ENCODE measurements at places on chromosomes 6 and 20.

GRCh38 chr6:139030228-139030963 lies 1.9 kb downstream of the ABRACL start:
- DNase-seq = no peak

- no peak for DNase-seq
Measured at GRCh38 chr6:87277123-87277522, 45.3 kb upstream of the SMIM8 start.

DNA sequence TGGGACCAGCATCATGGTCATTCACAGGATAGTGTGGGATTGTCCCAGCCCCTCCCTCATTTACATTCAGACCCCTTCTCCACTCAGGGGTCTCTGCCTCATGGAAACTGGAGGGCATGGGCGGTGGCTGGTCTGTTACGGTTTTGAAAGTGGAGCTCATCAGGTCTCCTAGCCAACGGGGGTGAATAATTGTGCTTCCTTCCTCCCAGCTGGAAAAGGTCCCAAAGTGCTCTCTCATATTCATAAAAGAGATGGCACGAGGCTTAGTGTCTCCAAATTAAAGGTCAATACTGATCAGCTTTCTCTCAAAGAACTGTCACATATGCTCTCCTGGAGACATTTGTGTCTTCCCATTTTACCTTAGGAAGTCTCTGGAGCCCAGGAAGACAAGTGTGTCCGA lies 19.9 kb downstream of the JARID2 start:
- DNase-seq = no peak

- no peak for DNase-seq
Measured at GRCh38 chr6:102298051-102298450, 904.5 kb downstream of the GRIK2 start.

DNA sequence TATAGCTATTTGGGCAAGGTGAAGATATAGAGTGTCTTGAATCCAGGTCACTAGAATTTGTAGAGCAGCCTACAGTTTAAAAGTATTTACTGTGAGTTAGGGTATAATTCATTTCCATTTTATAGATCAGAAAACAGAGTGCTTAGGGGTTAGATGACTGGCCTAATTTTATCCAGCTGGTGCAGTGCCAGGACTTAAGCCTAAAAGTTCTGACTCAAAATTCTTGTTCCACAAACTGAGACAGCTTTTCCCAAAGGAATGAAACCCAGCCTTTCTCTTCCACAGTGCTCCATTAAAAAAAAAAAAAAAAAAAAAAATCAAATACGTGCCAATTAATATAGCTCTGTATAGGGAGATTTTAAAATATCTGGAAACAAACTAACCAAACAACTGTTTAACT lies 441.0 kb upstream of the MARCKS start:
- DNase-seq = no peak

DNA sequence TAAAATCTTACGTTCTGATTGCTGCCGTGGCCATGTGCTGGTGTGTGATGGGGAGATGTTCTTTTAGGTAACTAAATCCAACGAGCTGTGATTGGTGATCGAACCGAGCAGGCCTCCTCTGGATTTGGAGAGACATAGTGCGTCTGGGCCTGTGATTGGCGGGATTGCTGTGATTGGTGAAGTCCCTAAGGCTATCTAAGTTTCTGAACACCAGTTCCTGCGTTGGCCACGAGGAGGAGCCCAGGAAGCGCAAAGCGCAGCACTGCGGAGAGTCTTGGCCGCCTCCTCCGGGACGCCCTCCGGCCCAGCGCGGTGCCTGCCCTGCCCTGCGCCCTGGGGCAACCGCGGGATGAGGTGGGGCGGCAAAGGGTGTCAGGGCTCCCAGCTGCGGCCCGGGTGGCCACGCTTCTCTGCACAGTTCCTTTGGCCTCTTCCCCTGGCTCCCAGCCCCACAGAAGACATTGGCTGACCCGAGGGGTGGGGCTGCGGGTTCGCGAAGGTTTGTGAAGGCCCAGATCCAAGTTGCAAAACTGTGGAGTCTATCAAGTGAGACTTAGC lies 33.0 kb downstream of the HNF4A start:
- DNase-seq = peak; percentile 44

- no peak for DNase-seq
Measured at GRCh38 chr6:169472786-169473416, 219.3 kb upstream of the THBS2 start.

GRCh38 chr6:121759370-121759769 lies 323.9 kb downstream of the GJA1 start:
- DNase-seq = no peak

DNA sequence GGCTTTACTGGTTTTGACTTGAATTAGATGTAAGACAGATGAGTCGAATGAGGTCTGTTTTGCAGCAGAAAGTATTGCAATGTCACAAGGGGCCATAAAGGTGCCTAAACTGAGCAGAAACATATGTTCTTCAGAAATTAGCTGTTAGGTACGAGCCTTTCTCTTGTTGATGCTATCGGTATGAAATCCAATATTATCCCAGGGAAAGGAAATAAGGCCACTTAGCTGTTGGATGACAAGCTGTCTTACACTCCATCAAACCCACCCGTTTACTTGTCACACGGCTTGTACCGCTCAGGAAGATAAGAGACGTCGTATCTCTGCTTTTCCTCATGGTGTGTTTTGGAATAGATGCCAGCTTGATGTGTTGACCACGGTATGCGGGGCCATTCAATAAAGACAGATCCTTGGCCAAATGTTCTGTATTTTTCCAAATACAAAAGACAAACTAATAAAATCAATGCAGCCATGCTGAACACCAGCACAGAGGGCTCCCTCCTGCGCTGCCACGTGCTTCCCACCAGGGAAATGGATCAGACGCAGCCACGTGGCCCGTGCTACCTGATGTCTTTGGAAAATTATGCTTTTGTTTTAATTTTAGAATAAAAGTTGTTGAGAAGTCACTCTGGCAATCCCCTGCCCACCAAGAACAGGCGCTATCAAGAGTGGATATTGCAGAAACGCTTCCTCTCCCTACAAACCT lies 255.9 kb upstream of the SULF2 start:
- no peak for DNase-seq

DNA sequence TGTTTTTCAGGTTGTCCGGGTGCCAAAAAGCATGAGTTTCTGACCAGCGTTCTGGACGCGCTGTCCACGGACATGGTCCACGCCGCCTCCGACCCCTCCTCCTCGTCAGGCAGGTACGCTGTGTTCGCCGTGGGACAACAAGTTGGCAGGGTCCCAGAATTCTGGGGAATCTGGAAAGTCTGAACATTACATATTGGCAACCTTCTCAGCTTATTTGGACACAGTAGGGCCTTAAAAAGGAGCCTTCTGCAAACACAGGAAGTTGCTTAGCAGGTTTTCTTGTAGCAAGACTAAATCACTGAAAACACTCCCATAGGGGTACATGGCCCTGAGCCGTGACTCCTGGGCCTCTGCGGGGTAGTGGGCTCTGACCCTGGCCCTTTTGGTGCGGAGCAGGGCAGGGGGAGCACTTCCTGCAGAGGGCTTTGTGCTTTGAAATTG lies 209.7 kb downstream of the SMOC2 start:
- DNase-seq = no peak

DNA sequence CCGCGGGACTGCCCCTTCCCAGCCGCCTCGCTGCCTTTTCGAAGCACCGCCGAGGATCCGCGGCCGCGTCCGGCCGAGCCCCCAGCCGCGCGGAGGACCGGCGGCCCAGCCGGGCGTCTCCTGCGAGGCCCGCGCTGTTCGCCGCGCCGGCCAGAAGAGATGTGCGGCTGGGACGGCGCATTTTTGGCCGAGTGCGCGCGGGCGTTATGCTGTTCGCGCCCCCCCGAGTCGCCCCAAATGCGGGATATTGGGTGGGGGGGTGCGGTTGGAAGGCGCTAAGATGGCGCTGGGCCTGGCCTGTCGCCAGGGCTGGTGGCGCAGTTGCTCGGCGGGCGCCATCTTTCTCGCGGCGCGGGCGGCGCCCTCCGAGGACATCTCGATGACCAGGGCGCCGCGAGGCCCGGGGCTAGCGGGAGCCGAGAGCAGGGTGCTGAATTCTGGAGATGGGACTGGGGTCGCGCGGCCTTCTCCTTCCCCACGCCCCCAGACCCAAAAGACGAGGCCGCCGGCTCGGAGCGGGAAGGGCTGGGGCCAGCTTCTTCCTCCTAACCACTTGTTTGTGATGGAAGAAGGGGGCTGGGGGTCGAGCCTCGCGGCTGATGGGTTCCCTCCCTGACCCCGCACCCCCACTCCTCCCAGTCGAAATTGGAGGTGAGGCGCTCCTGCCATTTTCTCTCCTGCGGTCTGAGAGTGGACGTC lies 1.5 kb downstream of the BICRAL start:
- DNase-seq = peak; percentile 71

DNA sequence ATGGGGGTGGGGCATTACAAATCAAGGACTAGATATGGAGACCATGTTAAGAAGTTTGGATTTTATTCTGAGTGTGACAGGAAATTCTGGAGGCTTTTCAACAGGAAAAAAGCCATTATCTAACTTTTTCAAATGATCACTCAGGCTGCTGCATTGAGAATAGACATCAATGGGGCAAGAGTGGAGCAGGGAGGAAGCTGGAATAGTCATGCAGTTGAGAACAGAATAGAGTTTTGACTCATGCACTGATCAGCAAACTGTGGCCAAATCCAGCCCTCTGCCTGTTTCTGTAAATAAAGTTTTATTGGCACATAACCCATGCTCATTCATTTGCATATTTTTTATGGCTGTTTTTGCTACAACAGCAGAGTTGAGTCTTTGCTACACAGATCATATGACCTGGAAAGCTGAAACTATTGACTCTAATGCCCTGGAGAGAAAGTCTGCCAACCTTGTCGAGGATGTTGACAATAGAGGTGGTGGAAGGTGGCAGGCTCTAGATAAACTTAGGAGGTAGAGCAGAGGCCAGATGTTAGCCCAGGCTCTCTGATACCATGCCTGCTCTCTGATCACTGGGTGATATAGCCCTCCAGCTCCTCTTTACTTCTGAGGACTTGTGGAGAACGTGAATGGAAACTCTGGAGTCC lies 441.8 kb downstream of the PTPRT start:
- DNase-seq = no peak

Measured in activated CD4-positive, alpha-beta T cell treated with anti-CD3 and anti-CD28 coated beads for 1 hour (primary cell).